ENCODE measurements at places on chromosomes 5 and 9. TPM values are rescaled to one million over a fixed set of nuclear protein-coding genes. Genes with fewer than 3 reads are reported as not detected.

DNA sequence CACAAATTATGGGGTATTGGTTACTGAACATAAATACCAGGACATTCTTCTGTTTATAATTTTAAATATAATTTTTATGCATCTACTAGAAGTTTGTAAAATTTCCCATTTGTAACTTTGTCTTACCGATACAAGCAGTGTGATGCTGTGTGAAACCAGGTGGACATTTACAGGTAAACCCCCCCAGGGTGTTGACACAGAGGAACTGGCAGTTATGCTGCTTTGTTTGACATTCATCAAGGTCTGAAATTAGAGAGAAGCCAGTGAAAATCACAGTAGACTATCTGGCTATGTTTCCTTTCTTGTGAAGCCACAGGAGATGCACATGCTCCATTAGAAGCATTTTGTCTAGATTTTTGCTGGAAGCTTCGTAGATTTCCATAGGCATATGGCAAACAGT lies 190.9 kb downstream of the SLC12A2 start:
- no peak for DNase-seq

- DNase-seq = no peak
Observed at GRCh38 chr5:152400846-152401245, 4.2 kb downstream of the NMUR2 start.

GRCh38 chr9:129006328-129007034 lies 21.6 kb downstream of the SH3GLB2 start:
- peak; percentile 52 for DNase-seq

DNA sequence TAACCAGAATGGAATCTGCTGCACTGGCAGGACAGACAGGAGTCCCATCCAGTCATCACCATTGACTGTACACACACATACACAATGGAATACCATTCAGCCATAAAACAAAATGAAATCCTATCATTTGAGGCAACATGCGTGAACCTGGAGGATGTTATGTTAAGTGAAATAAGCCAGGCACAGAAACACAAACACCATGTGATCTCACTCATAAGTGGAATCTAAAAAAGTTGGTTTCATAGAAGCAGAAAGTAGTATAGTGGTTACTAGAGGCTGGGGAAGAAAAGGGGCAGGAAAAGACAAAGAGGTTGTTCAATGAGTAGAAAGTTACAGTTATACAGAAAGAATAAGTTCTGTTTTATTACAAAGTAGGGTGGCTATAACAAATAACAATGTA lies 884.0 kb upstream of the ACO1 start:
- DNase-seq = no peak

DNA sequence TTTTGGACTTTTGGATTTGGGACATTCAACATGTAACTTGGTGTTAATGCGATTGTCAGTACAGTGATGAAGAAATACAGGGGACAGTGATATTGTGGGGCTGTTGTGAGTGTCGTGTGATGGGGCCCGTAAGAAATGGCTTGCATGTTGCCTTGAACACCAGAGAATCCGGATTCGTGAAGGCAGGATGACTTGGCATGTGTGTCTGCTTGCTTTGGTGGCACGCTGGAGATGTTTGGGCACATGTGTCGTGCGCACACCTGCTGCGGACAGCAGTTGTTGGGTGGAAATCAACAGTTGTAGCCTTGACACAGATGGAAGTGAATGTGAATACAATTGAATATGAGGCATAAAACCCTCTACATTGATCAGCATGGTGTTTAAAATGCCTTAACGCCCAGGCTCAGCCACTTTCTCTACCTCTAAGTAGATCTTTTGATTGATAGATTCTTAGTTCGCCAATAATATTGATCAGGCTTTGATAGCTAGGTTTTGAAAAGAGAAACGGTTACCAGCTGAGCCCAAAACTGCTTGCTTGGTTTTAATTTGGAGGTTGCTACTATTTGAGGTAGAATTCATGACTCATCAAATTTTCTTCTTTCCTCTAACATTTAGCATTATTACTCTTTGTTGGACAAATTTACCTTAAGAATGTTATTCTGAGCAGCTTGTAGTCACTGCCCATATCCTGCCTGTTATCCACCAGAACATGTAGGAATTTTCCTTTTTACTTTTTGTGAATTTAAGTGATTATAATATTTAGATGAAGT lies 94.4 kb downstream of the TRIO start:
- no peak for DNase-seq

- no peak for DNase-seq
Observed at GRCh38 chr9:100671898-100672297, 94.0 kb downstream of the CAVIN4 start.

GRCh38 chr9:105355781-105356180 lies 92.1 kb upstream of the FSD1L start:
- DNase-seq = peak; percentile 35

DNA sequence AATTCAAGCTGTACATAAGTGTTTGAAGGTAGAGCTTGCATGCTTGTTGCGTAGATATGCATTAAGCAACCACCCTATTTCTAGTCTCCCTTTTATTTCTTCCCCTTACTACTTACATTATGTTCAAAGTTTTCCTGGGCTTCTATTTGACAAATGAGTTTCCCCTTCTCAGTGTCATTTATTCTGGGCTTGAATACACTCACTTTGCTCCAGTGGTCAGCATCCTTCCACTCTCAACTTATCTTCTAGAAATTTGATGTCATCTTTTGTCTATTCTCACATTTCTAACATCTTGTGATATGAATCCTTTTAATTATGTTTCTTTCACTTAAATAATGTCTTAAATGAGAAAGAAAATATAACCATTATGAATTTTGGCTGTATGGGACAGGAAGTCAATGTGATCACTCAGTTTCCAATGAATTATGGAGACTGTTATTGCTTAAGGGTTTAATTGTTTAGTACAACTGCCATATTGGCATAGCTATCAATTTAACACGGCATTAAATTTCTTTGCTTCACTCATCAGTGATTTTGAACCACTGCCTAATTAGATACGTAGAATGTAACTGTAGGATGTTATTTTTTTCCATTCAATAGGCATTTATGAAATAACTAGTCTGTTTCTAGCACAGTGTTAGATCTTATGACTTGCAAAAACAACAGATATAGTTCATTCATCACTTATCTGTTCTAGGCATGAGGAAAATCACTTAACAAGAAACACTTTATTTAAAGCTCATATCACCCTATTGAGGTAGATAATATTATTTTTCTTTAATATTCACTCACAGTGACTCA lies 105.5 kb upstream of the CDH12 start:
- no peak for DNase-seq

PCDHB5 gene
- 0.60 TPM for total RNA-seq

GALNT12 gene
- 3.2 TPM for total RNA-seq

BHMT2 gene
- total RNA-seq = not detected

SHOC1 gene
- total RNA-seq = not detected

CDH6 gene
- 0.12 TPM for total RNA-seq

FAM169A gene
- total RNA-seq = 0.36 TPM

All from RPMI7951 (cell line).